Esophagus mucosa (tissue), 1 donor: ENCODE measurements at places on chromosomes 12 and 14.

GRCh38 chr14:28577187-28577586, 189.4 kb upstream of the FOXG1 start:
- no peak for ATAC-seq

DNA sequence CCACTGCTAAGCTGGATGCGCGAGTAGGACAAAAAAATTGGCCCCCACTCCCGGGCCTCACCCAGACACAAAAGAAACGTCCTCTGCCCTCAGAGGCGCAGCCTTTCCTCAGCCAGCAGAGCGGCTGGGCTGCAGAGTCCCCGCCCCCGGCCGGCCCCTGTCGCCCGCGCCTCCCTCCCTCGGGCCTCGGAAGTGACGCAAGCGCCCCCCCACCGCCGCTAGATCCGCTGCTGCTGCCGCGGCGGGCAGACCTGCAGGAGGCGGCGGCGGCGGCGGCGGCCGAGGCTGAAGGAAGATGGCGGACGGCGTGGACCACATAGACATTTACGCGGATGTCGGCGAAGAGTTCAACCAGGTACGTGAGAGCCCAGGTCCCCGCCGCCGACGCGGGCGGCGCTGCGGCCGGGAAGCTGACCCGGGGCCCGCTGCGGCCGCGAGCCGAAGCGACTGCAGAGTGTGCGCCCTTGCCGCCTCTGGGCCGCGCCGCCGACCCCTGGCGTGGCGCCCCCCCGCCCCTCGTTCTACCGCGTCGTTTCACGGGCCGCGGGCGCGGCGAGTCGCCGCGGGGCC, at the start of gene CPSF6:
Gene CPSF6, plus strand, starts transcription at position 218 of the 570 bp plus-strand sequence. Its CDS starts 78 bp downstream, at position 296.
- peak; percentile 98 for ATAC-seq

DNA sequence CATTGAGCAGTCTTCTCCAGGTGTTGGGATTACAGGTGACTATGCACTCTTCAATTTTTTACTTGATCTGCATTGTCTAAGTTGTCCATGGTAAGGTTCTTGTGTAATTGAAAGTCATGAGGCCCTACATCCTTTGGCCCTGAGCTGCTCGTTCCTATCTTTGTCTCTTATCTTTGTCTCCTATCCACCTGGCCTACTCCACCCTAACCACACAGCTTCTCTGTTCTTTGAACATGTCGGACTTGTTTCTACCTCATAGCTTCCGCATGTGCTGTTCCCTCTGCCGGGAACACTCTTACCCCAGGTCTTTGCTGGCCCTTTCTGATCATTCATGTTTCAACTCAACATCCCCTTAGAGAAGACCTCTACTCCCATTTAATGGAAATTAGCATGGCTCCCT, 194.8 kb upstream of the TBX3 start:
- ATAC-seq: no peak

- no peak for ATAC-seq
These were observed 56.3 kb upstream of the KCNA5 start for GRCh38 chr12:4987076-4988046.

DNA sequence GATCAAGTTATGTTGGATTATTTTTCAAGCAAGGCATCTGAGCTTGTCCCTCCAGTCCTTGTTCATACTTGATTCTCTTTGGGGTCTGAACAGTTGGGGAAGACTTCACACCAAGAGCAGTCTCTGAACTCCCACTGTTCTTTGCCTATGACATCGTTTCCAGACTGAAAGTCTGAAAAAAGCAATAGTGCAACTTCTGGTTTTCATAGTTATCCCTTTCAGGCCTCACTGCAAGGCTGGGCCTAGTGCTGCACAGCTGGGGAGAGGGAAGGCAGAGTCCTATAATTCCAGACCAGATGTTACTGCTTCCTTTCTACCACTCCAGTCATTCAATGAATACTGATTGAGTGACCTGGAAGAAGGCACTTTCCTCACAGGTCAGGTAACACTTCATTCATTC, 187.1 kb upstream of the CCND2 start:
- no peak for ATAC-seq
